CD4-positive, alpha-beta T cell treated with Interleukin-4 for 1 hour (primary cell): ENCODE measurements at places on chromosomes 16 and 17.

- DNase-seq, result peak; percentile 70
Measured at GRCh38 chr17:31842195-31843069, 16.6 kb downstream of the COPRS start.

- DNase-seq, result no peak
Measured at GRCh38 chr16:66298571-66299120, 67.8 kb upstream of the CDH5 start.

GRCh38 chr17:1658100-1658499 lies 8.4 kb upstream of the RILP start:
- no peak for DNase-seq

DNA sequence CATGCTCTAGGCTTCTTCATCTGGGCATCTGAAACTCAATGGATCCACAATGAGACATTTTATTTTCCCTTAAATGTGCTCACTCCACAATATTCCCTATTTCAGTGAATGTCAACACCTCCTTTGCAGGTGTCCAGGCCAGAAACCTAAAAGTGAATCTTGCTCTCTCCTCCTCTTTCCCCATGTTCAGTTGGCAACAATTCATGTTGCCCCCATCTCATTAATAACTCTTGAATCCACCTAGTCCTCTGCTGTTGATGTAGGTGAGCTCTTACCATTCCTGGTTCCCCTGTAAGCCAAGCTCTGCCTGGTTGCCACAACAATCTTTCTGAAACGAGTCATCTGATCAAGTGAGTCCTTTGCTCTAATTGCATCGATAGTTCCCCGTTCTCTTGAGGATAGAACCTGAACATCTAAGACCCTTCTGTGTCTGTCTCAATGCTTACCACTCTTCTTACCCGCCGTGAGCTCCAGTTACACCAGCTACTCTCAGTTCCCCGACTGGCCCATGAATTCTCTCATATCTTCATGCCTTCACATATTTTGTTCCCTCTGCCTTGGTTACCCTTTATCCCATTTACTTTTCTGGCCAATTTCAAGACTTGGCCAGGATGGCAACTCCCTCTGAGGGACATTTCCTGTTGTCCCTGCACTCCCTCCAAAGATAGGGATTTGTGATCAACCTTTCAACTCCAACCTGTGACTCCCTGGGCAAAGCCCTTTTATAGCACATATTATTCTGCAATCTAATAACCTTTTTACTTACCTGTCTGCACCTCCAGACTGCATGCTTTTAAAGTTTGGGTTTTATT lies 35.9 kb downstream of the HLF start:
- DNase-seq, result no peak

DNA sequence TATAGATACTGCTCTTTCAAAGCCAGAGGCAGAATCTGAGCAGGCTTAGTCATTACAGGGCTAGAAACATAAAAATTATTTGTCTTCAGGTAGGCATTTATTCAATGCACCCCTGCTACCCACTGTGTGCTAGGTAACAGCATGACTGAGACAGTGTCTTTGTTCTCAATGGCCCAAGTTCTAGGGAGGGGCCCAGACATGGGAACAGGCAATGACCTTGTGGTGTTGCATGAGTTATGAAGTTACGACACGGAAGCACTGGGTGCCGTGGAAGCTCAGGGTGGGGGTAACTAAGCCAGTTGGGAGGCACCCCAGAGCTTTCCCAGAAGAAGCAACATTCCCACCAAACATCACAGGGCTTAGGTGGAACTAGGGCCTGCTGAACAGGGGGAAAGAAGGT lies 87.0 kb downstream of the CPPED1 start:
- no peak for DNase-seq

DNA sequence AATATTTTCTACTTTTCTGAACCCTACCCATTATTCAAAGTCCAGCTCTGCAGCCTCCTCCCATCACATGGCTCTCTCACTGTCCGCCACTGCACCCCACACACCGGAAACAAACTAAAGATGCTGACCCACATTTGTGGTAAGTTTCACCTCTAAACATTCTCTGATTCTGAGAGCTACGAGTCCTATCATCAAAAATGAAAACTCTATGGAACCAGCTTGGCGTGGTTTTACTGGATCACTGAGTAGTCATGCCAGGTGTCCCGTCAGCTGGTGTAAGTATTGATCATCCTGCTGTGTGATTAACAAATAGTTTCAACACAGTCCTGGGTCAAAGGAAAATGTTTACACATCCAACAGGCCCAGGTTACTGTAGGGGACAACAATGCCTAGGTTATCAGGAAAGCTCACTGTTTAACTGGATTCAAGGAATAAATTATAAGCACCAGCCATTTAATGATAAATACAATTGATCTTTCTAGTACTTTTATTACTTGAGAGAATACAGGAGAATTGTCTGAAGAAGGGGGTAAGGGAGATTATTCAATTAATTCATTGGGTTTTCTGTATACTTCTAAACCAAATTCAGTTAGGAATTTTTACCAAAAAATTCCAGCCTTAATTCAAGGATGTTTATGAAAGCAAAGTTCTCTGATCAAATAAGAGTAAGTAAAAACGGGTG lies 33.9 kb downstream of the CYTH1 start:
- peak; percentile 67 for DNase-seq

DNA sequence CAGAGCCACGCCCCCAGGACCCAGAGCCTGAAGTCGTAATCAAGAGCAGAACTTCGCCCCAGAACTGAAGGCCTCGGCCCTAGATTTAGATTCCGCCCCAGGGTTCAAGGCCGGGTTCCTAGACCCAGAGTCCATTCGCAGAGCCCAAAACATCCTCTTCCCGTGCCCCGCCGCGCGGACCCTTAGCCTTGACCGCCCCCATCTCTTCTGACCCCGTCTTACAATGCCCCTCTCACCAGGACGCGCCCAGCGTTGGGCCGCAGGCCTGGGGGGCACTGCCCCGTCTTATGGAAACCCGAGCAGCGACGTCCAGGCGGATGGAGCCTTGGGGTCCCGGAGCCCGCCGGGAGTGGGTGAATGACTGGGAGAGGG lies 5.0 kb downstream of the CD19 start:
- DNase-seq, result no peak

DNA sequence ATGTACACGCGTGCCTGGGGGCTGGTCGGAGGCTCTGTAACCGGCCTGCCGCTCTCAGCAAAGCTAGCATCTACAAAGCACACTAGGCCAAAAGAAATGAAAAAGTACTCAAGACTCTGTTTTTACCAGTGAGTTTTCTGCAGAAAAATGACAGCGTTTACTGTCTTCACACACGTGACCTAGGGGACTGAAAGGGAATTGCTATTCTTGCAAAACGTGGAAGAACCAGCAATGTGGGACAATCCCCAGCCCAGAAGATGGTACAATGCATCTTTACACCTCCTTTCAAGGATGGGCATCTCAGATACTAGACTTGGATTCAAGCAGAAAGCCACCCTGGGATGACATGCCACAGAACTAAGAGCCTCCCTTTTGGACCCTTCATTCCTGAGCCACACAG lies 41.5 kb downstream of the NDEL1 start:
- no peak for DNase-seq

DNA sequence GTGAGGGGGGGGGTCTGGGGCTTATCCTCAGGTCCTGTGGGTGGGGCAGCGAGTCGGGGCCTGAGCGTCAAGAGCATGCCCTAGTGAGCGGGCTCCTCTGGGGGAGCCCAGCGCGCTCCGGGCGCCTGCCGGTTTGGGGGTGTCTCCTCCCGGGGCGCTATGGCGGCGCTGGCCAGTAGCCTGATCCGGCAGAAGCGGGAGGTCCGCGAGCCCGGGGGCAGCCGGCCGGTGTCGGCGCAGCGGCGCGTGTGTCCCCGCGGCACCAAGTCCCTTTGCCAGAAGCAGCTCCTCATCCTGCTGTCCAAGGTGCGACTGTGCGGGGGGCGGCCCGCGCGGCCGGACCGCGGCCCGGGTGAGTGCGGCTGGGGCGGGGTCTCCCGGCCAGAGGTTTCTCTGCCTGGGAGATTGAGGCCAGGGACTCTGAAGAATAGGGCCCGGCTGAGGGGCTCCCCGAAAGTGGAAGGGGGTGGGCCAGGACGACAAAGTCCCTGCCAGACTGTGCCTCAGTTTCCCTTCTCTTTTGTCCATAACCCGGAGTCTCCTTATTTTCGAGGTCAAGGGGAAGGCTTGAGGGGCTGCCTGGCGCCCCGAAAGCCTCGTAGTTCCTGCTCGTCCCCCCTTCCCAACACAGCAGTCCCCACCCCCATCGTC lies at the start of gene FGF11:
Gene FGF11, plus strand, starts transcription at position 51 of the 651 bp plus-strand sequence. Its CDS starts 109 bp downstream, at position 160.
- no peak for DNase-seq

DNA sequence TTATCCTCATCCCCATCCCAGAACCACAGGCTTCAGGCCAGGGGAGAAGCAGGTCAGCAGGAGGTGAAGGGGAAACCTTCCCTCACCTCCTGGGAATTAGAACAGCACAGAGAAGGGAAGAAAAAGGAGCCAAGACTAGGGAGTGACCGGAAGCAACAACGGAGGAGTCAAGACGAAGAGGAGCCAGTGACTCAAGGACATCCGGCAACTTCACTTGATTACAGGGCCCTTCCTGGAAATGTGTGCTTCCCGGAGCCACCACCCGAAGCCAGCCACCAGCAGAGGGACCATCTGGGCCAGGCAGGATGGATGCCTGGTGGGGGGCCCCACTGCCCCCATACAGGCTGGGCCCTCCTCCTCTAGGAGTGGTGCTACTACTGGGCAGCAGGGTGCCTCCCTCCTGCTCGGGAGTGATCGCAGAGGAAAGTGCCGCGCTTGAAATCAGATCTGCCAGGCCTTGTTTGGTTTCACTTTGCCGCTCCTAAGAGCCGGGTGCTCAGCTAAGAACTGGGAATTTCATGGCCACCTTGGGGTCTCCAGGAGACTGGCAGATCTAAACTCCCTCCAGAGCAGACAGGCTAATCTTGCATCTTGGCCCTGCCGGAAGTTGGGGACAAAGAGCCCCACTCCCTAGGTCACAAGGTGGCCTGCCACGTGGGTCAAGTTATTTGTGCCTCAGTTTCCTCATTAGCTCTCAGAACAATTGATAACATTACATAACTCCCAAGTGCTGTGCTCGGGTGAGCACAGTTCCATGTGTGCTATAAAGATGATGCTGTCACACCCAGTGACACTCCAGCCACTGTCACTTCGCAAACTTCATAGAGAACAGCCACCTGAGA lies 6.6 kb downstream of the CDC42EP4 start:
- no peak for DNase-seq

DNA sequence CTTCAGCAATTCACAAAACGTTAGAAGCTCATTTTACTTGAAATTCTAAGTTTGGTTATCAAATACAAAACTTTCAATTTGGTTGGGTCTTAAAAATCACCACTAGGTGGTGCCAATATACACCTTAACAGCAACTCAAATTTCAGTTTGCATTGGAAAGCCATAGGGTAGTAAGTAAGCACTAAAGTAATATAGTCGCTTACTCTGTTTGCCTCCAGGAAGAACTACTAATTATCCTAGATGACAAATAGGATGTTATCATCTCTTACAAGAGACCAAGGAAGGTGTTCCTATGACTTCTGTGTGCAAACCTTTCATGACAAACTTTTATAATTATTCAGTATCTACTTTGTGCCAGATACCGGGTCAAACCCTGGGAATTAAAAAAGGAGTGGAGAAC lies 93.3 kb downstream of the MYO1D start:
- no peak for DNase-seq

DNA sequence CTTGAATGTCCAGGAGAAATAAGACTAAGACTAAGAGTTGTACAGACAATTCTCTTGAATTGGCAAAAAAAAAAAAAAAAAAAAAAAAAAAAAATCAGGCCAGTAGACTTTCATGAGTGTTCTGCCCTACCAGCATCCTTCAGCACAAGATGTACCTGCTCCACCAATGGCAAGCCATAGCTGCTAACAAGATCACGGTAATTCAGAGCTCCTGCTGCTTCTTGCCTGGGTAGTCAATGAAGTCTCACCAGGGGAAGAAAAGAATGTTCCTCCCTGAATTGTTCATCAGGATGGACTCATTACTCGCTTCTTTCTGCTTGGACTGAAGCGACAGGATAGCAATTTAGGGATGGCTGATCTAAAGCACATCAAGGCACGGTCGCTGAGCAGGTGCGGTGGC lies 31.1 kb upstream of the APOH start:
- no peak for DNase-seq

- DNase-seq, result peak; percentile 73
Measured at GRCh38 chr17:37490022-37490587, 414 bp downstream of the DUSP14 start.

DNA sequence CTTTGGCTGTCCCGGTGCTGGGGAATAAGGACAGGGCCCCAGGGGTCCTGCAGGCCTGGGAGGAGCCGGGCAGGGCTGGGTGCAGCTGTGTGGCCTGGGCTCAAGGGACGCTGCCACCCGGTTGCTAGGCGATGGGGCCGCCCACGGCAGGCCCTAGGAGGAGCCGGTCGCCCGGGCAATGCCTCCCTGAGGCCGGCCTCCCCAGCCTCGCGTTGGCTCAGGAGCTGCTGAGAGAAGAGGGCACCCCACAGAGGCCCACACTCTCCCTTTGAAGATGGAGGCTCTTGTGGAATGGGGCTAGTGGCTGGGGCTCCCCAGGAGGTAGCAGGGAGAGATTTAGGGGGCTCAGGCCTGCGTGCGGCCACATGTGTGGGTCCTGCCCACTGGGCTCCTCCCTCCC lies at the start of gene CIBAR2:
Gene CIBAR2, minus strand, starts transcription at position 109 of the 400 bp plus-strand sequence. CDS start 120 bp downstream, outside the sequence.
- DNase-seq, result no peak

DNA sequence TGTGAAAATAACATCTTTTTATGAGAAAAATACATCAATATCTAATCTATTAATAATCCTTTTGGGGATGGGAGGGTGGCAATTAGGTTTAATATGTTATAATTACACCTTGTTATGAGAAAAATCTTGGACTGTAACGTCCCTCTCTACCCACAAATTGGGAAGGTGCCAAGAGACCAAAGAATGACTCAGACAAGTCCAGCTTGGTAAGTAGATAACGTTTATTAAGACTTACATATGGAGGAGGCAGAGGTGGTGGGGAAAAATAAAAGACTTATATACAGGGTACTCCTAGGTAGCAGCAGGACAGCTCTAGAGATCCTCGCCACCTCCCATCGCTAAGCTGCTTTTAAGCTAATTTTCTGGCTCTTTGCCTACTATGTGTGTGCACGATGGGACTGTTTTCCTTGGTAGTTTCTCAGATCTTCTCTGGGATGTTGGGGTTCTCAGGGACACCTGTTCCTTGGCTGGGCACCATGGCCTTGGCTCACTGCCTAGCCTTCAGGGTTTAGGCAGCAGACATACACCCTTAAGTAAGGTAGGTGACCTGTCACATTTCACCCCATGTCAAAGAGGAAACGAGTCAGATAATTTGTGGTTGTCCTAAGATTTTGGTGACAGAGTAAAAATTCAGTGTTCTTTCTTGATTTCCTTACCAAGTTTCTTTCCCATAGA lies 31.5 kb downstream of the RBL2 start:
- DNase-seq, result no peak
